ENCODE measurements at places on chromosomes 5 and 9.

- DNase-seq = no peak
These were observed 1.0 kb downstream of the OR1B1 start for GRCh38 chr9:122656378-122656777.

DNA sequence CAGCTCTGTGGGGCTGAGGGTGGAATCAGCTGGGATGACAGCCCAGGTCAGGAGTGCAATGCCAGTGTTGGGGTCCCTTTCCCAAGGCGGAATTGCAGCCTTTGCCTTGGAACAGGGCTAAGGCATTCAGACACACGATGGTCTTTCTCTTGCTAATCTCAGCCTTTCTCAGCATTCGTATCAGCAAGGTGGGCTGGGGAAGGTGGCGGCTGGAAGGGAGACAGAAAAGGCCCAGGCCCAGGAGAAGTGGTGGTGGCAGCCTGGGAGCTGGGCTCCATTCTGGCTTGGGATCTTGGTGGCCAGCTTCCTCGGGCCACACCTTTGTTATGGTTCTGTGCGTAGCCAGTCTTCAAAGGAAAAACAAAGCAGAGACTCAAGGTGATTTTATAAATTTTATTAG, 1.1 kb upstream of the ARHGEF28 start:
- DNase-seq = no peak

DNA sequence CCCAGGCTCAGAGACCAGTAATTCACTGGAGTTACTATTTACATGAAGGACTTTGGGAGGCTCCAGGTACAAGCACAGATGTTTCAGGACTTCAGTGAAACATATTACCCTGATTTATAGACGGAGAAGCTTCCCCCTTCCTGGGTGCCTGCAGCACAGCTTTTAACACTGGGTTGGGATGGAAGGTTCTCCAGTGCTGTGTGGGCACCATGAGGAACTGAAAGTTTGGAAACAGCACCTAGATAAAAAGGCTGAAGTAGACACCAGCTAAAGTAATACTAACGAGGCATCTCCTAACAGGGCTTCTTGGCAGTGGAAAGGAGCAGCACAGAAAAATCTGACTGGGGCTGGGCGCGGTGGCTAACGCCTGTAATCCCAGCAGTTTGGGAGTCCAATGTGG, 70.7 kb downstream of the GCNT1 start:
- DNase-seq = no peak

DNA sequence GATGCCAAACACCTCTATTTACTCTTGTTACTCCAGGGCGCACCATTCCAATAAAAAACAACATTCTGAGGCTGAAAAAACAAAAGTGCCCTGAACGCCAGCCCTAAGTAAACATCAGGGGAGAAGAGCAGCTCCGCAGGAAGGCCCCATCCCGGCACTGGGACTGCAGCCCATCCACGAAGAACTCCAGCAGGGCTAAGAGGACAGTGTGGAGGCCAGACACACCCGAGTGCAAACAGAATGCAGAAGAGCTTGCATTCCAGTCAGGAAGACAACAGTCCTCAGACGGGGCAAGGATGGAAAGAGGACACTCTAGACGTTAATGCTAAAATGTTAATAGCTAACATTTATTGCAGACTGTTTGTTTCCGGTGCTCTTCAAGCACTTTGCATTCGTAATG, 33.0 kb downstream of the FAM240B start:
- DNase-seq = no peak

DNA sequence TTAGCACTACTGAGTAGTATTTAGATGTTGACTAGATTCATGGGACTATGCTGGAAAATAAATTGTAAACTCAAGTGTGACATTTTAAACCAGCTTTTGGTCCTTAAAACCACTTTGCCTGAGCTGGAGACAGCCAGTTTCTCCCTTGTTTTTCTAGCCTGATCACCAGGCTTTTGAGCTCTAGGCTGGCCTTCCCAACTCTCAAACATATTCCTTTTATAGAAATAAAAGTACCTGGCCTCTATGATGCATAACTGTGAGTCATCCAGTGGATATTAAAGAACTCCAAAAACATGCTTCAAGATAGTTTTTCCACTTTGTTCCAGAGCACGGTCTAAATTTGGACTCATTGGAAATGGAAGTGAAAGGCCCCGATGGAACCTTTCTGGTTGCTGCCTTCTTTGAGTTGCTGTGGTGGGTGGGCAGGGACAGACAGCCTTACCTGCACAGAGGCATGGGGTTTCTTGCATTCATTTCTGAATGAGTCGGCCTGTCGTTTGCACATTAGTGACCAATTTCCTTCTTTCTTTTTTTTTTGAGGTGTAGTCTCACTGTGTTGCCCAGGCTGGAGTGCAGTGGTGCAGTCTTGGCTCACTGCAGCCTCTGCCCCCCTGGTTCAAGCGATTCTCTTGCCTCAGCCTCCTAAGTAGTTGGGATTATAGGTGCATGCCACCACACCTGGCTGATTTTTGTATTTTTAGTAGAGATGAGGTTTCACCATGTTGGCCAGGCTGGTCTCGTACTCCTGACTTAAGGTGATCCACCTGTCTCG, 43.1 kb downstream of the TRIO start:
- DNase-seq = no peak
